ENCODE measurements at places on chromosomes 2 and 18.
A peak's percentile ranks its signal among the peaks of the same experiment; 100 is the strongest.

- no peak for DNase-seq
These were observed 1.8 kb downstream of the RBFA start for GRCh38 chr18:80035997-80036396.

- no peak for DNase-seq
These were observed 49.4 kb downstream of the PDE1A start for GRCh38 chr2:182377467-182377866.

DNA sequence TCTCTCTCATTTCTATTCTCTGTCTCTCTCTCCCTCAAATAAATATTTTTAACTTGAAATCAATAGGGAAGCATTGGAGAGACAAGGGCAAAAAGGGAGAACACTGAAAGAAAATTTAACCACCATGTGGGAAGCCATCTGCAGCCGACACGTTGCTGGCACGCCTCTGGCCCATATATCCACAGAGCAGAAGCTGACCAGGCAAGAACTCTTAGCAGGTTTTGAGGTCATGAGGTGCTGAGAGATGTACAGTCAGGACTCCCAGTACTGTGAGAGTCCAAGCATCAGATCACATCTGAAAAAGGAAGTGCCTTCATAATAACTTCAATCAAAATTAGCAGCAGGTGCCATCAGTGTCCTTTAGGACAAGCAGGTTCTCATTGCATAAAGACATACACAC, 156.6 kb downstream of the AKAIN1 start:
- DNase-seq = no peak

DNA sequence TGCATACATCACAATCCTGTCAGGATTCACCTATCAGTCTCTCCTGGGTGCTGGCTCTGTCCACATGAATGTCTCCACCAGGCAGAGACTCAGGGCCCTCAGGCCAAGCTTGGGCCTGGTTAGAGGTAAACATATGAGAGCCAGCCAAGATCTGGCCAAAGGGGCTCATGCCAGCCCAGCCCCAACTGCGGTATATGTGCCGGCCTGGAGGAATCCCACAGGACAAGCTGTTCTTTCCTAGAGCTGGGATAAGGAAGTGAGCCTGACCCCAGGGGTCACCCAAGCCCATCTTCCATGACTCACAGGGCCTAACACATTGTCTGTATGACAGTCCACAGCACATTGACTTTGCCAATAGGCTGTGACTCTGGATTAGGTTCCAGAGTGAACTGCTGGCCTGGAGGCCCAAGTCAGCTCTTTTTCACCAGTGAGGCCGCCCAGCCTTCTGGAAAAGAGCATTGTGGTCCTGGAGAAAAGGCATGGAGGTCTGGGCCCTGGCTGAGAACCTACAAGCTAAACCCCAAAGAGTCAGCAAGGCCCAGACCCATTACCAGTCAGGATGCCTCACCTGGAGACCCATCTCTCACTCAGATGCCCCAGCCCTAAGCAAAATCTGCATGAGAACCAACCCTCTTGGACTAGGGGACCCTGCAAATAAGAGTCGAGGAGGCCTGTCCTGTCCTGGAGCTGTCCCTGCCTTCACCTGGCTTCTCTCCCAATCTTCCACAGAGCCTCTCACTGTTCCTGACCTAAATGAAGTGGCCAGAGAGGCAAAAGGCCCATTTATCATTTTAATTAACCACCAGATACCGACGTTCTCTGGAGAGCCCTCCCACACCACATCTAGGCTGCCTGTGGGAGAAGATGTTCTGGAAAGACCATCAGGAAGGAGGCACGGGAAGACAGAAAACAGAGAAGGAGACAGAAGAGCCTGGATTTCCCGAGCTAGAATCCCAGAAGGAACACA, 120.9 kb upstream of the PKDCC start:
- DNase-seq = no peak

DNA sequence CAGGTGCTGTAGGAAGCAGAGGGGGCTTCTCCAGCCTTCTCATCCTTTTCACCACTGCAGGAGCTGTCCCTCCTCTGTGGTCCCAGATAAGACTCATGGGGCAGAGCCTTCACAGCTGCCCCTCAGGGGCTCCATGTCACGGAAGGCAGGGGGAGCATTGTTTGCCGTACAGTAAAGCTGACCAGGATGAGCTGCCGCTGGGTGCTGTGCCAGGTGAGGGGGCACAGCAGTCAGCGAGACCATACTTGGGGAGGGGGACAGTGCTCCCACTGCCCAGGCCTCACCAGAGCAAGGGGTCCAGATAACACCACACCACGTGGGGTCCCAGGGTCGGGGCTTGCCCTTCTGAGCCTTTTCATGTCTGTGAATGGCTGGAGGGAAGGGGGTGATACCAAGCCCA, 46.3 kb downstream of the PLEKHB2 start:
- DNase-seq = no peak

DNA sequence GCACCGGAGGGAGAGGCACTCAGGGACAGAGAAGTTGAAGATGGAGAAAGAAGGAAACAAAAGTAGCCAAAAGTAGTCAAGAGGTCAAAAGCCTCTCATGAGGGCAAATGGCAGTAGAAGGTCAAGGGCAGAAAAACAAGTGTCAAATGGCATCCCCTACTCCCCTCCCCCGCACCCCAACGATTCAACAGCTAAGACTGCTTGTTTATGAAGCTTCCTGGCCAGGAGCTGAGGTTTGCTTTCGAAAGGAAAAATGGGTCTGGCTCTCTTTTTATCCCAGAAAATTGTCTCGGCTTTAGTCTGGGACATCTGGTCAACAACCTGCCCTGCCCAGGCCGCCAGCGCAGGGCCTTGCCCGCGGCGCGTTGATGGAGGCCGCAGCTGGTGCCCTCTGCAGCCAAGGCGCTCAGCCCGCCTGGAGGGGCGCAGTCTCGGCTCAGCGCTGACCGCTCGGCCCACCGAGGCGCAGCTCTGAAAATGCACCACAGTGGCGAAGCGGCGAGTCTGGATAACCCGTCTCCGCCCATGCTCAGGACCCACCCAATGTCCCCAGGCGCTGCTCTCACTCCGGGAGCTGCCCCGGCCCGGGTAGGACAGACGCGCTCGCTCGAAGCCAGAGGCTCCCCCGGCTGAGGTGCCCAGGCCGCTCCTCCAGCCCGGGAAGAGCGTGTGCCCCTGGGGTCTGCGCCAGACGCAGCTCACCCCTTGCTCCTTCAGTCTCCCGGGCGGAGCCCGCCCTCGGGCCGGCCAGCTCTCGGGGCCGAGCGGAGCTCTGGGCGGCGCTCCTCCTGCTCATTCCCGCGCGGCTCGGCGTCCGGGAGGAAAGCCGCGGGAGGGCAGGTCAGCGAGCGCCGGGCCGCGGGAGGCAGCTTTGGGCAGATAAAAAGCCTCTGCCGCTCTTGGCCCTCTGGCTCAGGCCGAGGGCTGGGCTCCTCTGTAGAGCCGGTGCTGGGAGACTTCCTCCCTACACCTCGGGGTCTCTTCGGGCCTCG, 1.8 kb upstream of the TBR1 start:
- peak; percentile 67 for DNase-seq

- DNase-seq = peak; percentile 56
These were observed 153.2 kb upstream of the MYO3B start for GRCh38 chr2:170024721-170025120.

DNA sequence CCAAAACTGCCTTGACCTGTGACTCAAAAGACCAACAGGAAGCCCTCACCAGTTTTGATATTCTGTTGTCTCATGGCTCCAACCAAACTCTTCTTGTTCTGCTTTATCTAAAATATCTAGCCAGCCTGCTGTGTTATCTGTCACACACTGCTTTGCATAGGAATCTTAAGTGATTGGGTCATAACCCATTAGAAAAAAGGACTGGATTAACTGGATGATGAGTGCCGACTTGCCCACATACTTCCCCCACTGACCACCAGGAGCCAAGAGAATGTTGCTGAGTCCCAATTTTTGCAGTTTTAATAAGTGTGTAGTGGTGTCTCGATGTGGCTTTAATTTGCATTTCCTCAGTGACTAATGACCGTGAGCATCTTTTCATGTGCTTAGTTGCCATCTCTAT, 6.5 kb downstream of the MOGAT1 start:
- DNase-seq = no peak

GRCh38 chr18:59145055-59145454, 5.4 kb downstream of the SEC11C start:
- no peak for DNase-seq

DNA sequence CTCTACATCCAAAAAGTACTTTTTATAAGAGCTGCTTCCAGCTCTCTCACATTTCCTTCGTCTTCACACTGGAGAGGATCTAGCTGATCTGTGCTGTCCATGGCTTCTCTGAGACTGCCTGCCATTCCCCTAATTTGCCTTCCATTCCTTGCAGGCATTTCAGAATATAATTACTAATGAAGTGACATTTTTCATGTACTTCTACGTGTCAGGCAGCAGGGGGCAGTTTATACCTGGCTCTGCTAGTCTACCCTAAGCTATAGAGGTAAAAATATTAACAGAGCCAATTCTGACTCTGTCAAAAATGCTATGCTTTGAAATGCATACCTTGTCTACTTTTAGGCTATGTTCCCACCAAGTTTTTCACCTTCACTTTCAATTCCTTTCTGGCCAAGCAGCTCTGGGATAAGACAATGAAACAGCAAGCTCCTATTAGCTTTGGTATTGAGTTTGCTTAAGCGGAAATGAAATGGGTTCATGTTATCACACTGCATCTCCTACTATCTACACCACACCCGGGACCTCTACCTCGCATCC, 81.9 kb downstream of the MEP1B start:
- peak; percentile 48 for DNase-seq

- no peak for DNase-seq
These were observed 111.5 kb upstream of the LDLRAD4 start for GRCh38 chr18:13107074-13107473.

GRCh38 chr2:126300348-126300747, 355.6 kb upstream of the GYPC start:
- DNase-seq = no peak

GRCh38 chr2:209600341-209601171, 171.1 kb upstream of the UNC80 start:
- no peak for DNase-seq

DNA sequence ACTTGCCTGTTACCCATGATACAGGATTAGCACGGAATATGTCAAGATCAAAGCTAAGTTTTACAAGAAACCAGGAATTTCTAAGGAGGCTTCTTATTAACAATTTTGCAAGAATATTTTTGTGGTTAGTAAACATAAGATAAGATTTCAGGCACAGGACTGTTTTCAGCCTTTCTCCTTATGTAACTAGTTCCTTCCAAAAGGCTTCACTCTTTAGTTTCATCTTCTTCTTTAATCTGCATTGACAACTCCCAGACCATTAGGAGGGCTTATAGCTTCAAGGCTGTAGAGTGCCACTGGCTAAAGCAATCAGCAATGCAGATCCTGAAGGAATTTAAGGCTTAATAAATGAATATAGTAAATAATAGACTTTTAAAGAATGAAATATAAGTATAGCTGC, 29.3 kb downstream of the SLC14A1 start:
- no peak for DNase-seq

- DNase-seq = no peak
These were observed 48.7 kb upstream of the RGPD4 start for GRCh38 chr2:107777974-107778373.

- no peak for DNase-seq
These were observed 105.5 kb upstream of the GLI2 start for GRCh38 chr2:120630031-120630701.

GRCh38 chr2:129361688-129362087, 617.8 kb upstream of the RAB6C start:
- no peak for DNase-seq

GRCh38 chr2:19649142-19649541, 252.6 kb downstream of the TTC32 start:
- DNase-seq = no peak

DNA sequence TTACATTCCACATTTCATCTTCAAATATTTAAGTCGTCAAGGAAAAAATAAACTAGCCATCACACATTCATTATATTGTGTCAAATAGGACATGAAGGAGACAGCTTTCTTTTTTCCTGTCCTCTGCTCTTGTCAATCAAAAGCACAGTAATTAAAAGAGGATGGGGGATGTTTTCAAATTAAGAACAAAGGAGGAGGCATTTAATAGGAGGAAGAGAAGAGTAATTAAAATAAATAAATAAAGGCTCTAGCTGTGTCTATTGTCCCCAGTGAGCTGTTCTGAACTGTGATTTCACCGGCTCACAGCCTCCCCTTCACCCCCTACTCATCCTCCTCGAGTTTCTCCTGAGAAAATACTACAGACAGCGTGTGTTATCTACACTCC, 1377.1 kb upstream of the PIK3C3 start:
- no peak for DNase-seq

DNA sequence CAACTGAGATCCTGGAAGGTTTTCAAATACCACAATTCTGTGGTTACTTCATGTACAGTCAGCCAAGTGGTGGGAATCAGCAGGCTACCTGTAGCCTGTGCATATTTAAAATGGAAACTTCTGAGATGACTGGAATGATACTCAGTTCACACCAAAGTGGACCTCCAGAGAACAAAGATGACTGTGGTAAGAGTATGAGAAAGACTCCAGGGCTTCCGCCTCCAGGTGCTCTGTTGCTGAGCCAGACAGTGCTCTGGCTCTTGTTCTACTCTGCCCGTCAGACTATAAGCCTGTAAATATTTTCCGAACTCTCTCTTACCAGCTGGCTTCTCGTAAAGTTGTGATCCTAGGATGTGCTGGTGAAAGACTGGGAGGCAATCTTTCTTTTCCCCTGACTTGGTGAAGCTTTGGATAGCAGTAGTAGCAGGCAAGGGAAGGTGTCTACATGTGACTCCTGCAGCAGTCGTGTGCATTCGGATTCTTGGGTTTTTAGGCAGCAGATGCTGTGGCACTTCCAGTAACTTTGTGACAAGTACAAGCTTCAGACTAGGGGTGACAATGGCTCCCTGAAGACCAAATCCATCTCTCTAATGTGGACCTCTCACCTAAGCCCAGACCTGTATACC, 23.1 kb downstream of the ST3GAL5 start:
- DNase-seq = no peak

GRCh38 chr2:48767330-48767729, 11.8 kb upstream of the LHCGR start:
- no peak for DNase-seq

GRCh38 chr18:63832470-63832869, 55.0 kb upstream of the SERPINB2 start:
- no peak for DNase-seq

DNA sequence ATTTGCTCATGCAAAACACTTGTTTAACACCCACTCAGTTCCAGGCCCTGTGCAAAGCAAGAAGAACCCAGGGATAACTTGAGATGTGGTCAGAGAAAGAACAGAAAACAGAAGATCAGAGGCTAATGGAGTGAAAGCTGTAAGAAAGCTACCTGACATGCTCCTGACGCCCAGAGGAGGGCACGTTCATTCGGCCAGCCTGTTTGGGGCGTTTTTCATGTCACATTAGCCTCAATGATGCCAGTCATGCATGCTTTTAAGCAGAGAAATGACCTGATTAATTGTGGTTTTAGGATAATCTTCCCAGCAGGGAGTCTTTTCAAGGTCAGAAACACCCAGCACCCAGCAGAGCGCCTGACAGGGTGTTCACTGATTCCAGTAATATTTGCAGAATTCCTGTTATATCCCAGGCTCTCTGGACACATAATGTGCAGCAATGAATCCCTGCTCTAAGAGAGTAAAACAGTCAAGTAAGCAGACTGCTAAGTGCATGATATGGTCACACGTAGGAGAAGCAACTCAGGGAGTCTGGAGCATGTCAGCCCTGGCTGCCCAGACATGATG, 320.0 kb downstream of the LRATD1 start:
- DNase-seq = no peak
